NCI-H1436 treated with DMSO at 0.1 percent for 48 hours (cell line): ENCODE measurements at places on chromosomes 5 and 9.

DNA sequence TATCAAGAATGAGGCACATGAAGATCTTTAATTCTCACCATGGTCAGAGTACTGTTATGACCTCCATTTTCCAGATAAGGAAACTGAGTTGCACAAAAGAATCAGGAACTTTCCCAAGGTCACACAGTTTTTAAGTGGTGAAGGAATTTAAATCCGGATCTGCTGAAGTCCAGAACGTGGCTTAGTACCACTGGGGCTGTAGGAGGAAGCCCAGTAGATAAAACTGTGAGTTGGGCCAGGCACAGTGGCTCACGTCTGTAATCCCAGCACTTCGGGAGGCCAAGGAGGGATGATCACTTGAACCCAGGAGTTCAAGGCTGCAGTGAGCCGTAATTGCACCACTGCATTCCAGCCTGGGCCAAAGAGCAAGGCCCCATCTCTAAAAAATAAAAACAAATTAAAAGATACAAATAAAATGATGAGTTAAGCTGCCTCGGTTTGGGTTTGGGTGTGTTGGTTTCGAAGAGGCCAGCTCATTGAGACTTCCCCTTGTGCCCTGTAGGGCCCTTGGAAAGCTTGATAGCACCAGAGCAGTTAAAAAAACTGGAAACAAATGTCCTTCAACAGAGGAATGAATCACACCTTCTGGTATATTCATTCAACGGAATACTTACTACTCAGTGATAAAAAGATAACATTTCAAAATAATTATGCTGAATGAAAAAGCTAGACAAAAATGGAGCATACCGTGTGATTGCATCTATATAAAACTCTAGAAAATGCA is 20.1 kb downstream of the ATOX1 start:
- no peak for DNase-seq

DNA sequence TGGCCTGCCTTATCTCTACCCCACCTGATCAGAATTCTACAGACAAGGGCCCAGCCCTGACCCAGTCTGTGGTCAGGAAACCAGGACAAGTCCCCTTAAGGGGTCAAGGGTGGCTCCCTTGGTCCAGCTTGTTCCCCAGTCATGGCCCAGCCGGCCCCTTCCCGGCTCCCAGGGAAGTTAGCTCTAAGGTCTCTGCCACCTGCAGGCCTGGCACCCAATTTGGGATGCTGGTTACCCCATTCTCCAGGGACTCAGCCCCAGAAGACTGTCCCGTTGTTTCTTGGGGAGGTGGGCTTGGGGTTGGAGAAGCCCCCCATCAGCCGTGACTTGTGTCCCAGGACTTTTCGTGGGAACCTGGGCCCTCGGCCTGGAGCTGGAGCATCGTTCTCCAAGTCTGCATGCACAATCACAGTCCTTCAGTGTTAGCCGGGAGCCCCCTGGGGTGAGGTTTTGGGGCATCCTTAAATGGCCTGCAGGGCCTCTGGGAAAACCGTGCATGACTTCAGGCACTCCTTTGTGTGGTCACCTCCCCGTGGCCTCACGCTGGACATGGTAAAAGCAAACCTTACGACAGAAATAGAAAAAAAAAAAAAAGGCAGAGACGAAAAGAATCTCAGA is 150.8 kb upstream of the PHYKPL start:
- DNase-seq: no peak

- DNase-seq: no peak
Observed at GRCh38 chr5:2525351-2525750, 226.1 kb downstream of the IRX2 start.

DNA sequence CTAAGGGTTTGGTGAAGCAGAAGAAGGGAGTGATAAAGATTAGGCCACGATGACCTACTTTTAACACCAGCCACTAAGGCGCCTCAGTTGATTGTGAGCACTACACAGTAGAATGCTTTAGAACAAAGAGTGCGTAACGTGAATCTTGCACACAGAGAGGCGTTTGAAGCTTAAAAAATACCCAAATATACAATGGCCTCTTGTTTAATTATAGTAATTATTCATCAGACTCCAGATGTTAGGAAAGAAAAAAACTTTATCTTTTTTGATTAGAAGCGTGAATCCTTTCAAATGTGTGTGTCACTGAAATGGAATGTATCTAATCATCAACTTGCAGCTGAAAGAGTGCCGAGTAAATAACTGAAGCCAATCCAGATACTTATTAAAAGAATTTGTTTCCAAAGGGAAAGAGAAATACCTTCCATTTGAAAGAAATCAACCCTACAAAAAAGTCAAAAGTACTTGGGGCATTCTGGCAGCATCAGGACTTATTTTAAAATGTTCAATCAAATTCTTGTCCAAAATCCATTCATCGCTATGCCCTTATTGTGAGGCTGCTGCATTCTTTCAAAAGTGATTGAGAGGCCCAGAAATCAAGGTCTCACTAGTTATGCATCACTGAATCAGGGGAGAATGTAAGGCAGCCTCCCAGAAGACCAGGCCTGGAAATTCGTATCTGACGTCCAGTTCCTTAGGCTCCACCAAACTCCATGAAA is 337.5 kb downstream of the ZNF608 start:
- DNase-seq: no peak

GRCh38 chr5:3195994-3196393 is 399.6 kb upstream of the IRX1 start:
- DNase-seq: no peak

GRCh38 chr5:119367502-119368237 is 11.9 kb downstream of the TNFAIP8 start:
- DNase-seq: no peak

DNA sequence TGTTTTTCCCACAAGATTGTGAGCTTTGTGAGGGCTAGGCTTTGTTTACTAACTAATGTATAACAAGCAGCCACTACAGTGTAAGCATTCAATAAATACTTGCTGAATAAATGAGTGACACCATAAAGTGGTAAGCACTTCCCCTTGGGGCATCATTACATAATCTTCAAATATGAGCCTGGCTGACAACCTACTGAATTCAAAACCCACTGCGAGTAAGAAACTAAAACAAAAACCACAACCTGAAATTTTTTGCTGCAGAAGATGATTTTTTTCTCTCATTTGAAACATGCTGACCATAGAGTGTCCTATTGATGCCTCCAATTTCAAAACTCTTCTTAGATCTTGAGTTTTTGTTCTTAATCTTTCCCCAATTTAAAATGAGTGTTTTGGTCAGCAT is 331.3 kb upstream of the CCNG1 start:
- no peak for DNase-seq
